ENCODE measurements at places on chromosomes 16 and 17. TPM values are rescaled to one million over a fixed set of nuclear protein-coding genes. Genes with fewer than 3 reads are reported as not detected.

Gene NGFR
- polyA plus RNA-seq = 0.31 TPM

Gene TEKT1
- not detected for polyA plus RNA-seq

Gene CSH1
- polyA plus RNA-seq = not detected

Gene TRAPPC2L
- 29.7 TPM for polyA plus RNA-seq

Gene KIF19
- polyA plus RNA-seq = 0.12 TPM

Gene LAT
- 12.2 TPM for polyA plus RNA-seq

Gene WNT3
- 0.86 TPM for polyA plus RNA-seq

Gene HCRT
- not detected for polyA plus RNA-seq

Gene ABCA5
- 19.8 TPM for polyA plus RNA-seq

Gene ALKBH5
- polyA plus RNA-seq = 63.3 TPM

Gene KRT27
- polyA plus RNA-seq = not detected

Gene GPR179
- 0.01 TPM for polyA plus RNA-seq

Gene PPP1R27
- polyA plus RNA-seq = not detected
